Transverse colon (tissue), 4 donors: ENCODE measurements at places on chromosomes 1 and 21. TPM values are rescaled to one million over a fixed set of nuclear protein-coding genes. Genes with fewer than 3 reads are reported as not detected.

DNA sequence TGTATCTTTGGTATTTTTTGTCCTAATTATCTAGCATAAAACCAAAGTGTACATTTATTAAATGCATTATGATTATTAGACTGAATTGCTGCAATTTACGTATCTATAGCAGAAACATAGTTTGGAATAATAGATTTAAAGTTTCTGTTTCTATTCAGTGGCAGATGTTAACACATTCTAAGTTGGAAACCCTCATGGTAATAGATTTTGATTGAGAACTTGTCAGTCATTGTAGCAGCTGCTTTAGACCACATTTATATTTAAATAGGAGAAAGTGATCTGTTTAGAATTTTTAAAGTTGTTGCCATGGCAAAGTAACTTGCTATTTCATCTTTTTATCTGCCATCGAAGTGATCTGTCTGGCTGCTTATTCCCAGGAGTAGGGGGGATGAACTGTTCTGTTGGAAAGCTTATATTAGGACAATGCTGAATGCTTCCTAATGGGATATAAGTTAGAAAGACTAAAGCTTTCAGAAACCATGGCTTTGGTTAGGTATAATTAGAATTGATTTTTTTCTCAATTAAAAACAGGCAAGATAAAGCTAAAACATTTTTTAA lies 61.6 kb downstream of the HS2ST1 start:
- no peak for DNase-seq

DNA sequence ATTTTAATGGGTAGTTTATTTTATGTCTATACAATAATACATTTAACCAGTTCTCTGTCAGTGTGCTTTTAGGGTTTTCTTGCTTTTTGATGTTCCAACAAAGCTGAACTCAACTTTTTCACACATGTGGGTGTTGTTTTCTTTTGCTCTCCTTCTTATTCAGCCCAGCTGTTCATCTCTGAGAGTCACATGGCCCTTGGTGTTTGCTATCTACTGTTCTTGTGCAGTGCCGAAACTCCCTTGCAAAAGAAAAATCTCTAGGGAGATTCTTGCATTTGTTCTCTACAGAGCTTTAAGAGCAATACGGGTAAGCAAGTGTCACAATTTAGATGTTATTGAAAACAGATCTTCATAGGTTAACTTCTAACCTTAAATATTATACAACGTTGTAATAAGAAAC lies 281.1 kb upstream of the CXADR start:
- DNase-seq: no peak

CLDN14 gene
- not detected for total RNA-seq

NHLH2 gene
- not detected for total RNA-seq

DNA sequence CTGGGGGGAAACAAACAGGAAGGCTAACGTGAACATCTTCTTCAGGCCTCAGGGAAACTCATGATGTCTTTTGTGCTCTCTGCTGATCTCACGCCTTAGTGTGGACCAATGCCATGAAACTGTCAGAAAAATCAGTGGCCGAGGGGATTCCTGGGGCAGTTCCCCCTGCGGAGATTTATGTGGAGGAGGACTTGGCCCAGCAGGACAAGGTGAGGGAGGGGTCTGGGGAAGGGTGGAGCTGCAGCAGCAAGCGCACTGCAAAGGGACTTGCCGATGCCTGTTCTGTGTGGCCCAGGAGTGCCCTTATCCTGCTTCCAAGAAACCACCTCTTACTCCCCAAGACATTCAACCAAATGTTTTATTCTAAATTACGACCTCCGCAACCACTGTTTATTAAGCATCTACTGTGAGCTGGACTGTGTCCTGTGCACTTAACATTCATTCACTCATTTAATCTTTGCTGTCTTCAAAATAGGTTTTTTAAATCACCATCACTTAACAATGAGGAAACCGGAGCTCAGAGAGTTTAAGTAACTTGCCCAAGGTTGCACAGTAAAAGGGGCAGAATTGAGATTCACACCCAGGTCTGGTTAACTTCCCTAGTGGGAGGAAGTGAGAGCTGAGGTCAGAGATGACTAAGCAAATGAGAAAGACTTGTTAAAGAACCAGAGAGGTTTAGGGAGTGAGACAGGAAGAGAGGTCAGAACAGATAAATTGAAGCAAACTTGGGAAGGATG lies 49.7 kb downstream of the FHAD1 start:
- no peak for DNase-seq

GRCh38 chr1:29521438-29521715 lies 285.1 kb downstream of the PTPRU start:
- DNase-seq: no peak

- no peak for DNase-seq
These were observed 50.9 kb upstream of the CNIH3 start for GRCh38 chr1:224565186-224565585.

TENT5C gene
- 30.8 TPM for total RNA-seq

DNA sequence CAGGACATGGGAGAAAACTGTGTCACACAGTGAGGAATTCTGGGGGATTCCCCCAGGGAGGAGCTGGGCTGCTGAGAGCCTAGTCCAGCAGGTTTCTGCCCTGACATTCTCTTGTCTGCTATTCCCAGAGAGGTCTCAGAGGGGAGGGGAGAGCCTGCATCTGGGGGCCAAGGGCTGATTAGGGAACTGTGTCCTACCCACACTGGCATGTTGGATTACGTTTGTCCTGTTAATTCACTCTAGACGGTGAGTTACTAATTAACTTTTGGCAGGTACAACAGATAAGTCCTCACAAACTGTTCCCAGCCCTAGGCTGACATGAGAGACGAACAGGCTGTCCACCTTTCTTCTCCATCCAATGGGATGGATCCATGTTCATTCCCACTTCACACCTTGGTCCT lies 2.6 kb upstream of the SH3BGRL3 start:
- peak; percentile 51 for DNase-seq

DNA sequence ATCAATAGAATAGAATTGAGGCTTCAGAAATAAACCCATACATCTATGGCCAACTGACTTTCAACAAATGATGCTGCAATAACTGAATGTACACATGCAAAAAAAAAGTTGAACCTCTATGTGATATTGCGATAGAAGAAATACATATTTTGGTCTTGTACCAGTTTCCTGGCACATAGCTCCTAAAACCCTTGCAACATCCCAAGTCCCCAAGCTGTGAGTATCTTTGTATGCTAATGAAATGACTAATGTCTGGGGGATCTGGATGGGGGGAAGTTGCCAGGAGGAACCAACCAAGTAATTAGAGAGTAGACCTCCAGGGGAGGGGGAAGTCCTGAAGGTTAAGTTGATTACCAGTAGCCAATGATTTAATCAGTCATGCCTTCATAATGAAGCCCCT lies 24.4 kb downstream of the BLZF1 start:
- DNase-seq: no peak

IFI44 gene
- not detected for total RNA-seq

DNA sequence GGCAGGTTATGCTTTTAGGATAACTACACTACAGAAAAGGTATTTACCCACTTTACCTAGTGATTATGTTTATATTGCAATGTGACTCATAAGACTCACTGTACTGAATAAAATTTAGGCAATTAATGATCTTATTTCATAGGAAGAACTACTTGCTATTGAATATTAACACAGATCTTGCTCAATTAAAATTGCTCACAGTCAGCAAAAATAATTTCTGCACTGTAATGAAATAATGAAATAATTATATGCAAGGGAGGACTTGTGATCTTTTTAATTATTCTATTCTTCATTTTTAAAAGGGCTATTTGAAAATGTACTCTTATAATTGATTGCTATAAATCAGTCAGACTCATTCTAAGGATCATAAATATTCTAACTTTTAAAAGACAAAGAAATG lies 48.0 kb upstream of the FOXD3 start:
- DNase-seq: no peak

DNA sequence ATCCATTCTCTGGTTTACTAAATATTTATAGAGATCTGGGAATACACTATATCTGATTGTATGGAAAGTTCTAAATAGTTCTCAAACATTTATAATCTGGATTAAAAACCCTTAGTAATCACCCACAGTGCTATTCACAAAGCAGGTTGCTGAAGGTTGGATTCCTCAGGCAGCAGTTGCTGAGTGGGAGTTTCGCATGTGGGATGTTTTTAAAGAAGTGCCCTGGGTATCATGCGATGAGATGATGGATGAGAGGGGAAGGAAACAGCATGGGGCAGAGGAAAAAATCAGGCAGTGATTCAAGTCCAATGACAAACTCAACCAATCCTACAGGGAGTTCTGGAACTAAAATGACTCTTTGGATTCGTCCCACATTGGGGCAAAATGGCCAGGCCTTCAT lies 85.3 kb upstream of the GALNT2 start:
- DNase-seq: no peak

DNA sequence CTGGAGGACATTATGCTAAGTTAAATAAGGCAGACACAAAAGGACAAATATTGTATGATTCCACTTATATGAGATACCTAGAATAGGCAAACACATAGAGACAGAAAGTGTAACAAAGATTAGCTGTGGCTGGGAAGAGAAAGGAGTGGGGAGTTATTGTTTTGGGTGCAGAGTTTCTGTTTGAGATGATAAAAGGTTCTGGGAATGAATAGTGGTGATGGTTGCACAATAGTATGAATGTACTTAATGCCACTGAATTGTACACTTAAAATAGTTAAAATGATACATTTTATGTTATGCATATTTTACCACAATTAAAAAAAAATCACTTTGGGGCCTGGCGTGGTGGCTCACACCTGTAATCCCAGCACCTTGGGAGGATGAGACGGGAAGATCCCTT lies 21.2 kb upstream of the ERO1B start:
- no peak for DNase-seq

- DNase-seq: no peak
These were observed 283.6 kb upstream of the C1orf105 start for GRCh38 chr1:172136925-172137324.

DNA sequence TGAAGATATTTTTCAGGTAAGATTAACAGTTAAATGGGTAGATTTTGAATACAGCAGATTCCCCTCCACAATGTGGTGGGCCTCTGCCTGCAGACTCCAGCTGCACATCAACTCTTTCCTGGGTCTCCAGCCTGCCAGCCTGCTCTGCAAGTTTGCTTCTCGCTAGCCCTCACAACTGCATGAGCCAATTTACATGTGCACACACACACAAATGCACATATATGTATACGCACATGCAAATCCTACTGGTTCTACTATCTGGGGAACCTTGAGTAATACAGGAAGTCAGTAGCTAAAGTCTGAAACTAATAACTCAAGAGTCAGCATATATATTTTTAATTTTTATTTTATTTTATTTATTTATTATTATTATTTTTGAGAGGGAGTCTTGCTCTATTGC lies 34.8 kb upstream of the QSOX1 start:
- no peak for DNase-seq

ITPKB gene
- 14.3 TPM for total RNA-seq

DNA sequence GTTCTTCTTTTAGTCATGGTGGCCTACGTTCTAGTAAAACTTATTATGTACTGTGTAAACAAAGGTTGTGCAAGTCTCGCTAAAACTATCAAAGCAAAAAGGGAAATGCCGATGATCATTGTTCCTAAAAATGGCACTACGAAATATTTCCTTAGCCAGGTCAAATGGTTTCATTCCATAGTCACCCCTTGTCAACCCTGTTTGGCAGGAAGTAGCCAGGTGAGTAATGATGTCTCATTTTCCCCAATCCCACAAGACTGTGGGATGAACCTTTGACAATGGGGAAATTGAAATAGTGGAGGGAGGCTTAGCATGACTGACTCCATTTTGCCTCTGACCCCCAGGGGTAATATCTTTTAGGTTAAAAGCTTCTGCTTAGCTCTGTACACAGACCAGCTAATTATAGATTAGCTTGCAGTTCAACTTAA lies 5.6 kb upstream of the REN start:
- no peak for DNase-seq

- DNase-seq: no peak
These were observed 5.8 kb downstream of the RNF207 start for GRCh38 chr1:6211731-6212130.

GRCh38 chr1:53294567-53294966 lies 33.3 kb downstream of the LRP8 start:
- no peak for DNase-seq

GRCh38 chr1:154129391-154129970 lies 25.4 kb downstream of the NUP210L start:
- no peak for DNase-seq

- DNase-seq: no peak
These were observed 95.3 kb downstream of the ABCA4 start for GRCh38 chr1:94025383-94026340.

GRCh38 chr1:10874351-10874750 lies 77.9 kb upstream of the CASZ1 start:
- DNase-seq: no peak

- DNase-seq: no peak
These were observed 60.7 kb downstream of the LRRC8D start for GRCh38 chr1:89881415-89882058.

- DNase-seq: no peak
These were observed 99.1 kb upstream of the ZNF644 start for GRCh38 chr1:91120936-91121335.

GRCh38 chr1:34975338-34975737 lies 9.8 kb downstream of the TMEM35B start:
- DNase-seq: no peak

DNA sequence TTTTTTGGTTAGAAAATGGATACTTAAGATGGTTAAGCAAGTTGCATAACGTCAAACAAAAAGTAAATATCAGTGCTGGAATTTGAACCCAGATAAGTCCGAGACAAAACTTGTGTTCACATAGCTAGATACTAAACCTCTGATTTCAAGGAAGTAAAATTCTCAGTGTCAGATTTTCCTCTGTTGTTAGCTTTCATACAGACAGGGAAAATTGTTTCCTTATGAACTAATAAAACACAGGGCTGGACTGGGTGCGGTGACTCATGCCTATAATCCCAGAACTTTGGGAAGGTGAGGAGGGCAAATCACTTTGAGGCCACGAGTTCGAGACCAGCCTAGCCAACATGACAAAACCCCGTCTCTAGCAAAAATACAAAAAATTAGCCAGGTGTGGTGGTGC lies 51.3 kb downstream of the PCNX2 start:
- DNase-seq: peak; percentile 58

DNA sequence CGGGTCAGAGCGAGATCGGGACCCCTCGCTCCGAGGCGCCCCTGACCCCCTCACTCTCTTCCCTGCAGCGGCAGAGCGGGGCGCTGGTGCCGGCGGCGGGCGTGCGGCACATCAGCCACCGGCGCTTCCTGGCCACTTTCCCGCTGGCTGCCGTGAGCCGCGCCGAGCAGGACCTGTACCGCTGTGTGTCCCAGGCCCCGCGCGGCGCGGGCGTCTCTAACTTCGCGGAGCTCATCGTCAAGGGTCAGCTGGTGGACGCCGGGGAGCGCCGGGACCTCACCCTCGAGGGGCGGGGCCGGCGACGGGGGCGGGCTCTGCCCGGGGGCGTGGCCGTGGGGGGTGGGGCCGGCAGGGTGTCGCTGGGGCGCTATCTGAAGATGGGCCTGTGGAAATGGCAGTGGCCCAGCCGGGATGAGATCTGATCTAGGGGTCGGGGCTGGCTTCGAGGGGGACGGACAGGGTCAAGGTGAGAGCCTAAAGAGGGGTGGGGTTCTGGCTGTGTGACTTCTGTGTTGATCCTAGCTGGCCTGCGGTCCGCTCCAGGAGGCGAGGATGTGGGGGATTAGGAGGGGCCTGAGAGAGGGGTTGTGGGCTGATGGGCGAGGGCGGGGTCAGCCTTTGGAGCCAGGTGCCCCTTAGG lies 23.6 kb downstream of the PTPRU start:
- peak; percentile 59 for DNase-seq

- peak; percentile 15 for DNase-seq
These were observed 330.2 kb downstream of the S1PR1 start for GRCh38 chr1:101566883-101567538.
